GM20000 (cell line): ENCODE measurements at places on chromosomes 6 and 20.

- no peak for DNase-seq
Observed at GRCh38 chr6:37483252-37483901, 16.3 kb downstream of the CCDC167 start.

DNA sequence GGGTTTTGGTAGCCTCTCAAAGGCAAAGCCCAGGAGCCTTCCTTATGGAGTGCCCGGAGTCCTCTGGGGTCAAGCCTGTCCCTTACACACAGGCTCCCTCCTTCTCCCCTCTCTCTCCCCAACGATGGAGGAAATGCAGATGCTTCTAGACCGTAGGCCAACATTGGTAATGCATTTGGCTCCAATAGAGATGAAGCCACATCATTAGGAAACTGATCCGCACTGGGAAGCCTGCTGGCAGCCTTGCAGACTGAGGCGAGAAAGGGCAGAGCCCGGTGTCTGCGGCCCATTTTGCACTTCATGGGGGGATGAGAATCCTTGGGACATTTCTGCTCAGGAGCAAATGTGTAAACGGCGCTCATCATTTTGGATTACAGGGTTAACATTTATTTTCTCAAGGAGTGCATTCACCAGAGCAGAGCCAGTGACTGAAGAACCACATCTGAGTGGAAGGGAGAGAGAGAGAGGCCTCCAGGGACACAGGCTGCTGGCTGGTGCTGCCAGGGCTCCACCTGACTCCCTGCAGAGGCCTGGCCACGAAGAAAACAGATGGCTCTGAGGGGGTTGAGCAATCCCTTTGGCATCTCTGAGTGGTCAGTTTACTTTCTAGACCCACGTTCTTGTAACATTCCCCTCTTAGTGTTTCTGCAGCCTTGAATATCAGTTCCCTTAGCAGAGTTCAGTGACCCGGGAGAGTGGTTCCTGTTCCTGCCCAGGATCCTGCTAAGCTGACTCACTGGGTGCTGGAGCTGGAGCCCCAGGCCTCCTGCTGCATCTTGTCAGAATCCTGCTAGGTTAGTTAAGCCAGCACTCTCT is 4.4 kb upstream of the CST3 start:
- DNase-seq: no peak

GRCh38 chr6:82385961-82386360 is 22.3 kb downstream of the TPBG start:
- DNase-seq: no peak

DNA sequence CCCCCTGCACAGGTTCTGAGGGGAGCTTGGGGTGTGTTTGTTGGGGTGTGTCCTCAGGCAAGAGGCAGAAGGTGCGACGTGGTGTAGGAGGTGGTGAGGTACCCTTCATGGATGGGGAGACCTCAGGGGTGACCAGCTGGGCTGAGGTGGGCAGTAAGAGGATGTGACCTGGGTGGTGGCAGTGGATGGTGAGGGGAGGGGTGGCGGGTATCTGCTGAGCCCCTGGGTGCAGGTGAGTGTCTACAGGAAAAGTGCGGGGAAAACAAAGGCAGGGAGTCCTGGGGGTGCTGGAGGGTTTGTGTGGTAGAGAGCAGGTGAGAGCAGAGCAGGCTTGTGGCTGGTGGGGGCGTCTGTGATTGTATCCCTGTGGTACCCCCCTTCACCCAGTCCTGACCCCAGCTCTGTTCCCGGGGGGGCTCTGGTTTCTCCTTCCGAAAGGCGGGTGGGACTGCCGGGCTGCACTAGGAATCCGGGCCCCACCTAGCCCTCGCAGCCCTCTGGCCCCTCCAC is 631 bp downstream of the RAET1L start:
- no peak for DNase-seq

- peak; percentile 11 for DNase-seq
Observed at GRCh38 chr6:78611886-78612480, 255.4 kb upstream of the IRAK1BP1 start.

DNA sequence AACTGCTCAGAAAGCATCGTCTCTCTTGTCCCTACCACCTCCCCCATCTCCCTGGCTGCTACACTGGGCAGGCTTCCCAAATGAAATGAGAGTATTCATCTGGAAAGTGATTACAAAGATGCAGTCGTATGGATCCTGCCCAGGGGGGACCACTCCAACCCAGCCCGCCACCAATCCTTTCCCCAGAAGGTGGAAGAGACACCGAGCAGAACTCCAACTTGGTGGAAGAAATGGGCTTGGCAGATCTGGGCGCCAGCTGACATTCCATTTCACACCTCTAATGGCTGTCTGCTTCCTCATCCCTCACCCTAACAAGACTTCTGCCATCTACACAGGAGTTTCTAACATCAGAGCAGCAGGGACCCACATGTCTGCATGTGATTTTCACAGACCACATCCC is 12.7 kb downstream of the PKHD1 start:
- no peak for DNase-seq

DNA sequence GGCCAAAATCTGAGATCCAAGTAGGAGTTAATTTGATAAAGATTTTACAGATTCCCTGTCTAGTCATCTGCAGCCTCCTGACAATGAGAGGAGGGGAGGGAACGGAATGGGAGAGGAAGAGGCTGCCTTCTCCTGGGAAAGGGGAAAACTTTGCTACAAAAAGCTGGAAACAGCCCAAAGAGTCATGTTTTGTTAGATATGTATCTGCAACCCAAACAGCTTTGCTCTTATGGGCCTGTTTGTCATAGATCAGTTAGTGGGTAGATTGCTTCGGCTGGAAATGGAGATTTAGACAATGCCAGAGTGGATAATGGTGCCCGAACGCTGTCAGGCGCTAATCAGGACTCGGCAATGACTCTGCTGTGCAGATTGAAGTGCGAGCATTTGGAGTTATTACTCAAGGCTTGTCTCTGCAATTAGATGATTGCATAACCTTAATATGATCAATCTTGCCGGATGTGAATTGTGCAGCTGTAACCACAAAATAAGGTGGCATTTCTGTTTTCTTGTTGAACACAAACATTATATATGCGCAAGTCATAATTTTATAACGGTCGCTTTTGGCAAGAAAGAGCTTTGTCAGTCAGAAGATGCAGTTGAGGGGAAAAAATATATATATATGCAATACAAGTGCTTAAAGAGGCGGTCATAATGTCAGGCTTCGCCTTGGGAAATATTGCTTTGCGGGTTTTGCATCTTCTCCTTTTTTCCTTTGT is 92.4 kb upstream of the MAFB start:
- no peak for DNase-seq

DNA sequence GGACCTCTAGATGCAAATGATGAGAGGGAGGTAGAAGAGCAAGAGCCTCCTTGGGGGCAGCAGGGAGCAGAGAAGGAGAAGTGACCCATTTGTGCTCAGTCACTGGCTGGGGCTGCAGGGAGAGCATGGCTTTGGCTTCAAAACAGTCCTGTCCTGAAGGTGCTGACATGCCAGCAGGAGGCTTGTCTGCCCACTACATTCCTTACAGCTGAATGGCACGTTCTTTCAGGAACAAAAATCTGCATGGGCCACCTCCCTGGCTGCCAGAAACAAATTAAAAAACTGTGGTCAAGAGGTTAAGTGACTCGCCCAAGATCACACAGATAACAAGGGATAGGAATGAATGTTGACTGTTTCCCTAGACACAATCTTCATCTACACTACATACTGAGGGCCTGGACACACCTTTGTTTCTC is 188.8 kb downstream of the HIVEP2 start:
- no peak for DNase-seq

DNA sequence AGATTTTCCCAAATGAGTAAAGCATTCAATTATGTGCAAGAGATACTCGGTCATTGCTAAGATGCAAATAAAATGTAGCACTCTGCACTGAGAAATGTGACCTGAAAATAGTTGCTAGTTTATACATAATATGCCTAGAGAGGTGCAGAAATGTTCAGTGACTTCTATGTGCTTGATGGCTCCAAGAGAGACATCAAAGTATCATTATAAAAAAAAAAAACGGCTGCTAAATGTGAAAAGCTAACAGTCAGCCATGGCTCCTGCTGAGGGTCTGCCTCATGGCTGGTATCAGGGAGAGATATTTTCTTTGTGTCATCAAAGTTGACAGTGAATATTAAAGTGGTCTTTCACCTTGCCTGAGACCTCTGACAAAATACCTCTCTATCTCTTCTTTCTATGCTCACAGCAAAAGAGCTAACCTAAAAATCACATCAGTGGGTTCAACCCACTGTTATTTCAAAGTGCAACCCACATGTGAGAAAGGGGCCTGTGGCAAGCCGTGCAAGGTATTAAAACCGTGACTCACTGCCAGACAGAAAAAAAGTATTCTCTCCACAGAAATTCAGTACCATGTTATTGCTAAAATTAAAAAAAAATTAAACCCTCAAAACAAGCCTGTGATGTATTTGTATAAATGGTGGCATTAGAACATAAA is 259.0 kb downstream of the HIVEP2 start:
- DNase-seq: no peak

- no peak for DNase-seq
Observed at GRCh38 chr20:26216025-26216424, 519.4 kb upstream of the ZNF337 start.

DNA sequence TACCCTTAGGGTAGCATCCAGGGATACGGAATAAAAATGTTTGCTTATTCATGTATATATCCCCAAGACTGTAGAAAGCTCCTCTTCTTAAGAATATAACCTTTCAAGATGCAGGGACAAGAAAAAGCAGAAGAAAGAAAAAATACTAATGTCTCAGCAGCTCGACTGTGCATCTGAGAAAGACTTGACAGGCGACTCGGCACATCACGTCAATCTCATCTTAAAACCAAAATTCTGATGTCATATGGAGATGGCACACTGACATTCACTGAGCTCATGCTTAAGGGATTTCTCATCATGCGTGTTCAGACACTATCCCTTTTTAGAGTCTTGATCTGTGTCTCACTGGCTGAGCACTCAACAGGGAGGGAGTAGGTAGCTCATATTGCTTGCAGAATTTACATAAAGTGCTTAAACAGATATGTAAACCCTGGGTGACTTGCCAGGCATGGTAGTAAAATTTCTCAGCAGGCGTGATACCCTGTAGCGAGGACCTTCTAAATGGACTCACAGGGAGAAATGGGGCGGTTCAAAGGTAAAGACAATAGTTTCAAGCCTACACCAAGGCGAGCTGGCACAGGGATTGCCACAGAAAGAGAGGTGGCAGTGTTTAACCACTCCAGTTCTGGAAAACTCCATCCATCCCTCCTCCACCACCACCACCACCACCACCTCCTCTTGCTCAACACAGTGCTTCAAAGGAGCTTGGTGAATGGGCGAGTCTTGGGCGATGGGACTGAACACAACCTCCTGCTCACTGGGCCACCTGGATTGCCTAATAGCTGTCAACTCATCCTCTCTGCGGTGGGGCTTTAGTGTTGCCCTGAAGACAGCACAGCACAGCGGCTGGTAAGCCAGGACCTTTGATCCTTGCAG is 330.5 kb downstream of the TFAP2A start:
- no peak for DNase-seq

GRCh38 chr20:5504061-5504739 is 187.4 kb upstream of the PROKR2 start:
- DNase-seq: peak; percentile 71

DNA sequence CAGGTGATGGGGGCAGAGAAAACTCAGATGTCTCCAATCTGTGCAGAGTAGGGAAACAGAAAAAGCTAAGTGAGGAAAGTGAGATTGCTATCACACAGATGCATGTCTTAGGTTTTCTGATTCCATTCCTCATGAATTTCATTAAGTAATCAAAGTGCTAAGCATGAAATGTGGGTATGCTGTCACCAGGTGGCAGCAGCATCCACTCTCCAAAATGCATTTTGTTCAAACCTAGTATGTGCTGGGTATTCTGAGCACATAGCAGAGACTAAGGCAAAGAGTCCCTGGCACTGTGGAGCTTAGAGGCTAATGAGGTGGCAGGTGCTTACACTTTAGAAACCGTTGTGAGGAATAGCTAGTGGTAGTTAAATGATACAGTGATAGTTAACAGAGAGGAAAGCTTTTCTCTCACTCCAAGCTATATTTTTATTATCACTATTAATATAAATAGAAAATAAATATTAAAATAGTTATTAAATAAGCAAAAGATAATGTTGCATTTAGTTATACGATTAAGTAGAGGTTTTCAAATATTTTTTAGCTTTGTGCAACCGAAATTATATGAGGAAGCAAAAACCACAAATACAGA is 179.5 kb downstream of the CDH26 start:
- no peak for DNase-seq

DNA sequence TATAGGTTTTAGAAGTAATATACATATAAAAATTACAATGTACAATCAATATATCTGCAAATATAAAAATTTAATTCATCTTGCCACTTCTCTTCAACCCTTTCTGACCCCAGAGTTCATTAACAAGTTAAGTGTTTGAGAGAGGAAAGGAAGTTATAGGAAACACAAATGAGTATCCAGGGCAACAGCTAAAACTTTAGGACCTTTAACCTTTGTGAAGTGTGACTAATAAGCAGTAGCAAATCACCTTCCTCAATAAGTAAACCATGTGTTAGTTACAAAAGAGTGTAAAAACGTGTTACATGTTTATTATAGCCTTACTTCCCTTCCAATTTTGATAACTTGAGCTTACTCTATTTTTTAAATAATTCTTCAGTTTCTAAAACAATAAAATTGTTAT is 73.4 kb upstream of the SIM1 start:
- no peak for DNase-seq
